ENCODE measurements at places on chromosomes 3 and 15. TPM values are rescaled to one million over a fixed set of nuclear protein-coding genes. Genes with fewer than 3 reads are reported as not detected.

Gene SYNM
- polyA plus RNA-seq: 60.3 TPM

Gene GHSR
- polyA plus RNA-seq: not detected

Gene FGD5
- polyA plus RNA-seq: 28.6 TPM

Gene CNTN4
- 11.0 TPM for polyA plus RNA-seq

Gene ZKSCAN7
- polyA plus RNA-seq: 6.2 TPM

All from muscle of back (tissue), 13 donors.